Activated gamma-delta T cell treated with anti-CD3 and anti-CD28 coated beads, Interleukin-2, amount 50 U/mL, for 16 hours (primary cell): ENCODE measurements at places on chromosomes 12 and 14.
A peak's percentile ranks its signal among the peaks of the same experiment; 100 is the strongest.

DNA sequence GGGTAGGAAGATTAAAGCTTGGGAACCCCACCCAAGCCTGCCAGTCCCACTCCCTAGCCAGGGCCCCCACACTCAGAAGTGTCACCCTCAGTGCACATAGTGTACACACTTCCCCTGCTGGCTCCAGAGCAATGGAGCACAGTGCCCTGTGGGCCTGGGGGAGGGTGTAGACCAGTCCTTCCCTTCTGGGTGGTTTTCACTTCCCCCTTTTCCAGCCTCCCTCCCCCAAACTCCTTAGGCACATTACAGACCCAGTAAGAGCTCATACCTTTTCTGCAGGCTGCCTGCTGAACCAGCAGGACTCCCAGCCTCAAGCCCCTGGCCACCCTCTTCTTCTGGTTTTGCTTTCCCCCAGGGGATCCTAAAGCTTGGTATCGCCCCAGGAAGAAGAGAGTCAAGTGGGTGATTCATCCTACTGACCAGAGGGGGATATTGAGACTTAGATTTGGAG, at the start of gene ZNF385A:
ZNF385A (minus strand) TSS at position 143 of the 451 bp plus-strand sequence. CDS start 219 bp downstream, outside the sequence.
- DNase-seq, result no peak

GRCh38 chr12:39975374-39975918, 130.4 kb downstream of the SLC2A13 start:
- DNase-seq, result no peak

DNA sequence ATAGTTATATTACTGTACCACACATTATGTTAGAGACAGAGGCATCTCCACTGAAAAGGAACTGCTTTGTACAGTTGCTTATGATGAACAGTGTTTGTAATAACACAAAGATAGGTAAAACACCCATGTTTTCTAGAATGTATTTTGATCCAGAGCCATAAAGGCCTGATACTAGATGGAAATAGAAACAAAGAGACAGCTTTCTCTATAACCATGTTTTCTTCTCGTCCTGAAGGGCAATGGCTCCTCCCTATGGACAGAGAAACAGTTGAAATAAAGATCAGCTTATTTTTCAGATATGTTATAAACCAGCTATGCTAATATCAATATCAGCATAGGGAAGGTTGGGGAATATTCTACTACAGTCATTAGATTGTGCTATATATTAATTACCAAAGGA, 109.2 kb downstream of the ATXN7L3B start:
- DNase-seq, result no peak

DNA sequence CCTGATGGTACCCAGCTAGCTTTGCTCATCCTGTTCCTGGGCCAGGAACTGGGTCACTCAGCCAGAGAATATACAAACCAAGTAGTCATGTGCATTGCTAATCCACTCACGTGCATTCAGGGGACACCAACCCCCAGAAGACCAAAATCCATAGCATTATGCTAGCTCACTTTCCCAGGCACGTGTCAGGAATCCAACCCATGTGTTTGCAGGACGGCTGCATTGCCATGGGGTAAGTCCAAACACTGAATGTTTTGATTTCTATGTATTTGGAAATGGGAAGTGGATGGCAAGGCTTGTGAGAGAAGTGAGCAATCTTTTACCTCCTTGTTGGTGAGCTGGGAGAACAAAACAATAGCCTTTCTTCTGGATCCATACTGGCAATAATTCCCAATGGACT, 87.1 kb upstream of the FOXN3 start:
- no peak for DNase-seq

GRCh38 chr14:82604819-82605218, 1071.2 kb upstream of the SEL1L start:
- DNase-seq, result no peak

DNA sequence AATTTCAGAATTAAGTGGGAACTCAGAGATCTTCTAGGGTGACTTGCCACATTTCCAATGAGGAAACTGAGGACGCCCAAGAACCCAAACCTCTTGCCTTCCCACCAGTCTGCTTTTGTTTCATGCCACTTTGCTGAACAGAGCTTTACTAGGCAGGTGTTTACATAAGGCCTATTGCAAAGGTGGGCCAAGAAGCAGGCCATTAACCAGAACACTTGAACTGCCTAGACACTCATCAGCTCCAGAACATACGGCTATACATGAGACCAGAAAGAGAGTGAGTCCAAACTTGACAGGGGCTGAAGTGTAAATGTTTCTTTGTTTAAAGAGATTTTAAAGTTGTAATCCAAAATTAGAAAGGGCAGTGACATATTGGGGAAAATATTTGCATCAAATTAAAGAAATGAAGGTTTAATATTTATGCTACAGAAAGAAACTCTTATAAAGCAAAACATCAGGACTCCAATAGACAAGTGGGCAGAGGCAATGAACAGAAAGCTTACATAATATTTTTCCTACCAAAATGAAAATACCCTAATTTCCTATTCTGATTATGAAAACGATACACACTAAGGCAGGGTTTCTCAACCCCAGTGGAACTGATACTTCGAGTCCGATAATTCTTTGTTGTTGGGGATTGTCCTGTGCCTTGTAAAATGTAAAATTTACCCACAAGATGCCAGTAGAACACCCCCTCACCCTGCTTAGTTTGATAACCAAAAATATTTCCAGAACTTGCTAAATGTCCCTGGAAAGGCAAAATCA, 11.7 kb downstream of the BATF start:
- no peak for DNase-seq

GRCh38 chr12:42298887-42299286, 27.0 kb downstream of the ZCRB1 start:
- DNase-seq, result no peak

DNA sequence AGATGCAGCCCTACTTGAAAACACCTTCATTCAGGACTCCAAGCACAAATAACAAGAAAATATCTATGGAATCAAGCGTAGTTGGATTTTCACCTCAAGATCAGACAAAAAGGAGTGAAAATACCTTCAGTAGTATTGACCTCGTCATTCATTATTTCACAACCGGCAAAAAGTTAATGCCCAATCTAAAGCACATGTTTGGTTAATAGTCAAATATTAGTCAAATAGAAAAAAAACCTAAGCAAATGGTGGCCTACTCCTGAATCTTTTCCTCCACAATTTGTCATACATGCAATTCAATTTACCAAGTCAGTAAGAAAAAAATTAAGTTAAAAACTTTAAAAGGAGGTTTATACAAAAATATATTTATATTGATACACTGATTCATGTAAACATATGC, 50.0 kb downstream of the SLC38A4 start:
- DNase-seq, result no peak

GRCh38 chr12:108933949-108934348, 54.1 kb downstream of the DAO start:
- no peak for DNase-seq

GRCh38 chr14:82113007-82113406, 579.4 kb upstream of the SEL1L start:
- DNase-seq, result no peak

DNA sequence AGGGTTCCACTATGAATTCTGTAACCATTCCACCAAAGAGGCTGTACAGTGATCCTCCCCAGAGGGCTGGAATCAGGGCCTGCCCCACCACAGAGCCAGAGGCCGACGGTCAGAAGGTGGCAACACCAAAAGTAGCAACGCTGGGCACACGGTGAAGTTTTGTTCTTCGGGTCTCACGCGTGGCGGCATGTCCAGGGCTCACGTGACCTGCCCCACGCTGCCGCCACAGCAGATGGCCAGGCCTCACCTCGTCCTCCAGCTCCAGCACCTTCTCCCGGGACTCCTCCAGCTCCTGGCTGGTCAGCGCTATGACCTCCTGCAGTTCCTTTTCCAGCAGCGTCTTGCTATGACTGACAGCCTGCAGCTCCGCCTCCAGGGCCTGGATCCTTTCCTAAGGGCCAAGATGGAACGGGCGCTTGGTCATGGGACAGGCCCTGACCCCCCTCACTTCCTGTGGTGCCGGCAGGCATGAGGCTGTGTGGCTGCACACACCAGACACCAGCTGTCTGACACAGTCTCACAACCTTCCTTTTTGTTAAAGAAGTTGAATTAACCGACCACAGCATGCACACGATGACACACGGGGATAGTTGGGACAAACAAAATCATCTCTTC, 22.4 kb upstream of the ANKLE2 start:
- no peak for DNase-seq

DNA sequence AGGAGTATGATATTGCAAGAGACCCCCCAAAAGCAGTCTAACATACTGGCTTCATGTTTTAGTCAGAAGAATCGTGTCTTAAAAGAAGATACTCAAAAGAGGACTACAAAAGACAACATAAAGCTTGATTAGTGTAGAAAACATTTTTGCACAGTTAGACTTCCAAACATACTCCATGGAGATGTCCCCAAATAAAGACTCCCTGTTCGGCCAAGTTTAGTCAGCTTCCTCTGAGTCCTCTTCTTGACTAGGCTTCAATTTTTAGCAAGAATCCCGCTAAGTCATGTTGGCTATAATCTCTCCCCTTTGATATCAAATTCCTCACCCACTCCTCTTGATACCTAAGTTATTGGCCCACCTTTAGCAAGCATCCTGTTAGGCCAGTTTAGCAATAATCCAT, 298.0 kb downstream of the RMST start:
- no peak for DNase-seq

DNA sequence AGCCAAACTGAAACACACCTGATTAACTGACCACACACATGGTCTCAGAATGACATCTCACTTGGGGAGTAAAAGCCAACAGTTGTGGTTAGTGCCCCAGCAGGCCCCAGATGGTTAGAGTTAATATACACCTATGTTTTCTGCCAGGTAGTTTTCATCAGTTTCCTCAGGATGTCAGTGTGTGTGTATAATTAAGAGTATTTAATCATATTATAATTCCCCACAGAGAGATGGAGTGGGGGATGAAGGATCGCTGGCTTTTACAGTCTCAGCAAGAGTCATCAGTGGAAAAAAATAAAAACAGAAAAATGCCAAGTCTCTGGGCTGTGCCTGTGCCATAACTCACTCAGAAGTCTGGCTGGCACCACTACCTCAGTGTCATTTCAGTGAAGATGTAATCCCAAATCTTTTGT, 412.5 kb downstream of the ZFP36L1 start:
- no peak for DNase-seq

DNA sequence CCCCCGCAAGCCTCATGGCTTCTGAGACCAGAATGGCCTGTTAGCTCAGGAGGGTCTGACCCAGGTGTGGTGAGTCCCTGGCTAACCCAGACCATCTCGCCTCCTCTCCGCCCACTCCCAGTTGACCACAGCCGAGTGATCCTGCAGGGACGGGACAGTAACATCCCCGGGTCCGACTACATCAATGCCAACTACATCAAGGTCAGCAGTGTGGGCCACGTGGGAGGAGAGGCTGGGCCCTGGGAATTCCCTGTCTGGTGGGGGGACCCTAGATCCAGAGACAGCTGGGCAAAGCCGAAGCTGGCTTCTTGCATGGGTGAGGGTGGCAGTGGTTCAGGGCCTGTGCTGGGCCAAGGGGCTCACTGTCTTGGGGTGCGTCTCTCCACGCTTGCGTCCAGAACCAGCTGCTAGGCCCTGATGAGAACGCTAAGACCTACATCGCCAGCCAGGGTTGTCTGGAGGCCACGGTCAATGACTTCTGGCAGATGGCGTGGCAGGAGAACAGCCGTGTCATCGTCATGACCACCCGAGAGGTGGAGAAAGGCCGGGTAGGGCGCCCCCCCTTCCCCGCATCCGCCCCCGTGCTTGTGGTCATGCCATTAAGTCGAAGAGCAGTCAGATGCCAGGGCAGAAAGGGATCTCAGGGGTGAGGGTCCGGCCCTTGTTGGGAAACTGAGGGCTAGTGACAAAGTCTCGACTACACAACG, 5.0 kb downstream of the PTPN6 start:
- DNase-seq, result peak; percentile 48

- DNase-seq, result no peak
Measured at GRCh38 chr14:96989306-96989705, 192.1 kb downstream of the VRK1 start.

- DNase-seq, result no peak
Measured at GRCh38 chr14:100621806-100622205, 34.6 kb upstream of the BEGAIN start.

DNA sequence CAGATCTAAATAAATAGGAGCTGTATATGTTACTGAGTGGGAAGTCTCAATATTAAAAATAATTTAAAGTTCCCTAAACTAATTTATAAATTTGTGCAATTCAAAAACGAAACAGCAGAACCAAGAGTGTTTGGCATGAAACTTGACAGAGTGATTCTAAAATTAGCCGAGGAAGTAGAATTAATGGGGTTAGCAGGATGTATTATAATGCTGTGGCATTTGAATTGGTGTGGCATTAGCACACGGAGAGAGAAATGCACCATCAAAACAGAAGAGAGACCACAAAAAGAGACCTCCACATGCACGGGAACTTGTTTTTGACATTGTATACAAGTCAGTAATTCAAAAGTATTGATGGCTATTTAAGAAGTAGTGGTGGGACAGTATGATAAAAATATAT, 366.0 kb upstream of the RGS6 start:
- DNase-seq, result no peak

DNA sequence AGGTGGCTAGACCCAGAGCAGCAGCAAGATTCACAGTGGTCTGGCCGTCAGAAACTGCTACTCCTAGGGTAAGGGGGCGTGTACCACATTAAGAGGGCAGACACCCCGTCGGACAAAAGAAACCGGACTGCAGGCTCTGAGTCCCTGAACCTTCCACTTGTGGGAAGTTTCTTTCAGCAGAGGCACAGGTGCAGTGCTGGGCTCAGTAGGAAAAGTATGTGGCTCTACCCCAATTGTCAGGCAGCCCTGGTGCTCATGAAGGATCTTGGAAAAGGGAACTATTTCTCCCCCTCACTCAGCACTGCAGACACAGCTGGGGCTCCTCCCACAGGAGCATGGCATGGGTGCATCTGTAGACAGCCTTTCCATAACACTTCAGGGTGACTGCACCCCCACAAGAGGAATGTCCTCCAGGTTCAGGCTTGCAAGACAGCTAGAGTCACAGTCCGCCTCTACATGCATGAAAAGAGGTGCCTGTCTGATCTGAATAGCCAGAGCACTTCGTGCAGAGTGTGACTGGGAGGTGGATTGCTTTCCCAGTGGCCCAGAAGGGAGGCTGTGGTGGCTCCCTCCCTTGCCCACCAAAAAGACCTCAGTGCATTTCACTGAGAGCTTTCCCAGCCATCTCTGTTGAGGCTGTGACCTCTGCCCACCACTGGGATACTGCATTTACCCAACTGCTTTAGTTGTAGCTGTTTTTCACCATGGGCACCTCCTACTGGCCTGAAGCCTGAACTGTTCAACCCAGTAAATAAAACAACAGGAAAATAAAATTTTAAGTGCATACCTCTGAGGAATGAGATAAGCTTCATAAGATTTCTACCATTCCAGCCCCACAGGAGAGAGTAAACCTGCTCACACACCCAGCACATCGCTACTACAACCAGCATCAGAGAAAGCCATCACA, 14.2 kb downstream of the CEP128 start:
- no peak for DNase-seq

DNA sequence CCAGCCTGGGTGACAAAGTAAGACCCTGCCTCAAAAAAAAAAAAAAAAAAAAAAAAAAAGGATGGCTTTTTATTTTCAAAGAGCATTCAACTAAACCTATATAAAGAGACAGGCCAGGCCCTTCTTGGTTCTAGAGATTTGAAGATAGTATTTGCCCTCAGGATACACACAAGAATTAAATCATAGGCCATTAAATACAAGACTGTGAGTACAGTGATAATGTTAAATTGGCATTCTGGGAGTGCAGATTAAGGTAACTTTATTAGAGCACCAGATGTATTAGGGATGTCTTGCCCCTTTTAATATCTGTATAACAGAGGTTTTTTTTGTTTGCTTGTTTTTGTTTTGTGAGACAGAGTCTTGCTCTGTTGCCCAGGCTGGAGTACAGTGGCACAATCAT, 61.3 kb downstream of the ATF7IP start:
- DNase-seq, result no peak
